A549 treated with ZK216348 at 1 μM for 4 hours (cell line): ENCODE measurements at places on chromosomes 6 and 20. TPM values are rescaled to one million over a fixed set of nuclear protein-coding genes. Genes with fewer than 3 reads are reported as not detected.

VEGFA gene
- total RNA-seq = 25.0 to 39.7 TPM (median 32.5 TPM) in 5 replicates

C6orf52 gene
- total RNA-seq = 1.4 to 2.7 TPM (median 2.0 TPM) in 5 replicates

PNLDC1 gene
- total RNA-seq = 0.14 to 0.17 TPM in 2 of 5 replicates, not detected in the others

HLA-DOB gene
- total RNA-seq = 0.16 to 0.23 TPM in 2 of 5 replicates, not detected in the others

AVP gene
- not detected in 5 replicates for total RNA-seq
